HS-27A (cell line): ENCODE measurements at places on chromosomes 3 and 15.

GRCh38 chr15:74432968-74433591, 678 bp downstream of the SEMA7A start:
- no peak for DNase-seq

GRCh38 chr3:48422681-48423080, 7.2 kb downstream of the PLXNB1 start:
- DNase-seq, result no peak

- DNase-seq, result no peak
Observed at GRCh38 chr3:10521772-10522441, 16.5 kb upstream of the ATP2B2 start.

DNA sequence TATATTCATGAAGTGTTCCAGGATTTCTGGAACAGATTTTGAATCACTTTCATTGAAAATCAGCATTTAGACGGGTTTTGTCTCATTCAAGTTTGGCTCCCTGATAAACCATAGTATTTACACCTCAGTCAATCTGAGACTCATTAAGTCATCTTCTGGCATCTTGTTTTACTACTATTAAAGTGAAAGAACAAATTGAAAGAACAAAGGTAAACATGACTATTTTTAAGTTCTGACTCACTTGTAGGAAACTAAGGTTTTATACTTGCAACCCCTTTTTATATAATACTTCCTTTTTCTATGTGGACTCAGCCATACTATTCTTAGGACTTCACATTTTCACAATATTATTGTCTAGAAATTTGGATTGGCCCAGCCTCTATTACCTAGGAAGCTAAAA, 854.4 kb downstream of the SQOR start:
- no peak for DNase-seq

GRCh38 chr15:23035964-23036566, 3.3 kb downstream of the TUBGCP5 start:
- peak; percentile 35 for DNase-seq

DNA sequence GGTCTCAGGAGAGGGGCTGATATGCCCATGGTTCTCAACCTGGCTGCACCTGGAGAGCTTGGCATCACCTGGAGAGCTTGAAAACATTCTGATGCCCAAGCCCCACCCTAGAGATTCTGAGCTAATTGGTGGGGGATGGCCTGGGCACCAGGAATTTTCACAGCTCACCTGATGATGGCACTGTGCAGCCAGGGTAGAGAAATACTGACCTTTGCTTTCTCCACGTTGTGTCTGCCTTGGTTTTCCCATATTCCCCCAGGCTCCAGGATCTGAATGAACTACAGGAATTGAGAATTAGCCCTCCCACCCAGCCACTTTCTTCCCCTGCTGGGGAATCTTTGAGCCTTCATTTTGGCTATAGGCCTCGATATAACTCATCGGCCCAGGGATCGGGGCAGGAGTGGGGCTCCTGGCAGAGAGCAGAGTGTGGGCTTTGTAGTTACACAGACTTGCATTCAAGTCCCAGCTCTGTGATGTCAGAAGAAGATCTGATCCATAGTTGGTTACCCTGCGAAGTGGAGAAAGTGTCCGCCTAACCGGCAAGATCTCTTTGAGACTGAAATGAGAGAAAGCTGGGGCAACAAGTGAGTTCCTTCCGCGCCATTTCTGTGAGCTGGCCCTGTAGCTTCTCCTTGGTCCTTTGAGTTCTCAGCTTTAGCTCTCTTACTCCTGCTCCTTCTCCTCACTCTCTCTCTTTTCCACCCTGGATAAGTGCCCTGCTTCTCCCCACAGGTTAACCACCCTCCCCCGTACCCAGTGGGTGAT, 33.1 kb upstream of the UBE2Q2 start:
- DNase-seq, result no peak

DNA sequence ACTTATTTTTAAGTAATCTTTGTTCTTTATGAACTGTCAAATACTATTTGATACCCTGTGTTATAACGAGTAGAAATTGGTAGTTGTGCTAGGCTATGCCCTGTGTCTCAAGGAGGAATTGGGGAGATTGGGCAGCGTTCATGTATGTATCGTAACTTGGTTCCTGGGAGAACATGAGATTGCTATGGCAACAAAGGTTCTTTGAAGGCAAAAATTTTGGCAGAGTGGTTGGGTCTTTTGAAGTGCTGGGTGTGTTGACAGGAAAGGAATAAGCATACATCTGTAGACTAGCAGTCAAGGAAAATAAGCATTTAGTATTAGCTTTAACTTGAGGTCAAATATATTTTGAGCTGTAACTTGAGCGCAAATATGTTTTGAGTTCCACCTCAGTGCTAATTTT, 45.3 kb downstream of the TCF12 start:
- DNase-seq, result no peak

DNA sequence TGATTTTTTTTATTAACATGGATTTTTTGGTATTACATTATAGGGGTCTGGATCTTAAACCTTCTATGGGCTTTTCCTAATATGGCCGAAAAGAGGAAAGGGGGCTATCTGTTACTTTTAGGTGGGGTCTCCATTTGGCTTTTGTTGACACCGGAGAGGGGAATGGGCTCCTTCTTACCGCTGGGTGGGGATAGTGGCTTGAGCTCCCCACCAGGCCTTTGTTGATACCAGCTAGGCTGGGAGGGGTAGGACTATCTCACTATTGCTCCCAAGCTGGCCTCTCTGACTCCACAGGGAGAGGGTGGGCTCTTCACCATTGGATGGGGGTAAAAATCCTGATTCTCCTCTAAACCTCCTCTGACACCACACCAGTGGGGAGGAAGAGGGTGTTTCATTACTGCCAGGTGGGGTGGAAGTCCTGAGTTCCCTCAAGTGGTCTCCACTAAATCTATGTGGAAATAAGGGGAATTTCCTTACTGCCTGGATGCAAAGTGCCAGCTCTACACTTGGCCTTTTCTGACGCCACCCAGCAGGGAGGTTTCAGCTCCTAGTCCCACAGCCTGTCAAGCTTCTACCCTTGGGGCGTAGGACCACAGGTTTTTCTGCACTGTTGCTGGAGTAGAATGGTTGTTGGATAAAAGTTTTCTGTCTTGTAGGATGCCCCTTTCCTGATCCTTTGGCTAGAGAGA, 572.3 kb downstream of the MAGI1 start:
- DNase-seq, result no peak

GRCh38 chr15:98807262-98807661, 158.9 kb downstream of the IGF1R start:
- DNase-seq, result no peak
